GM04504 (cell line): ENCODE measurements at places on chromosomes 7 and 10.

GRCh38 chr7:16079723-16080122 is 341.6 kb downstream of the CRPPA start:
- DNase-seq = no peak

GRCh38 chr10:114393482-114393881 is 10.8 kb downstream of the AFAP1L2 start:
- DNase-seq = no peak

DNA sequence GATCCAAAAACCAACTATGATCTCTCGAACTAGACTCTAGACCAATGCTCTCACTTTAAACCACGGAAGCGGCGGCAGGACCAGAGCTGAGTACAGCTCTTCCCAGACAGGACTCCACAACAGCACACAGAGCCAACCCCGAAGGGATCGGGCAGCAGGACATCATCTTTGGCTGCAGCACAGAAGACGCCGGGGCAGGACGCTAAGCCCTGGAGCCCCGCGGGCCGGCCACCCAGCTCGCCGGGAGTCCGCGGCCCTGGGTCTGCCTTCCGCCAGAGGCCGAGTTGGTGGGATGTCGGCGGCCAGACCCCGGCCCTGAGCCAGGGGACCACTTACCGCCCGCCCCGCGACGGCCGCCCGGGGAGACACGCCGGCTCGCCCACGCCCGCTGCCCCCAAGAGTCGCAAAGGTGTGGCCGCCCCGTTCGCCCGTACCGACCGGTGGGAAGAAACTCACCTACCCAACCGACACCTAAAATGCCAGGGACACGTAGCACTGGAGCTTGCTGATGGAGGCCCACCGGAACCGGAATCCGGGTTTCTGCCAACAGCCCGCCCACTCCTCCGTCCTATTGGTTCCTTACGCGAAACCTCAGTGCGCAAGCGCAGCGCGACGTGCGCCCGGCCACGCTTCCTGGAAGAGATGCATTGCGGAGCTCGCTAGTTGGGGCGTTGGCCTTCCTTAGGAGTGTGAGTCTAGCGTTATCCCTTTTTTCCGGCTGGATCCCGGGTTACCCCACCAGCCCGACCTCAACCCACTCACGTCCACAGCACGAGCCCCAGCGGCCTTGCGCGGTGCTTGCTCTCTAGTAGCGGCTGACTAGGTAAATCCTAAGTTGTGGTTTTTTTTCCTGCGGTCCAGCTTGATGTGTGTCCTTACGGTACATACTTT is at the start of gene SEC61G:
Gene SEC61G (minus strand): TSS at position 510 of the 891 bp plus-strand sequence. CDS start 1,623 bp downstream, outside the sequence.
- peak; percentile 92 for DNase-seq

GRCh38 chr10:6279540-6280267 is 77.0 kb downstream of the PFKFB3 start:
- peak; percentile 52 for DNase-seq

DNA sequence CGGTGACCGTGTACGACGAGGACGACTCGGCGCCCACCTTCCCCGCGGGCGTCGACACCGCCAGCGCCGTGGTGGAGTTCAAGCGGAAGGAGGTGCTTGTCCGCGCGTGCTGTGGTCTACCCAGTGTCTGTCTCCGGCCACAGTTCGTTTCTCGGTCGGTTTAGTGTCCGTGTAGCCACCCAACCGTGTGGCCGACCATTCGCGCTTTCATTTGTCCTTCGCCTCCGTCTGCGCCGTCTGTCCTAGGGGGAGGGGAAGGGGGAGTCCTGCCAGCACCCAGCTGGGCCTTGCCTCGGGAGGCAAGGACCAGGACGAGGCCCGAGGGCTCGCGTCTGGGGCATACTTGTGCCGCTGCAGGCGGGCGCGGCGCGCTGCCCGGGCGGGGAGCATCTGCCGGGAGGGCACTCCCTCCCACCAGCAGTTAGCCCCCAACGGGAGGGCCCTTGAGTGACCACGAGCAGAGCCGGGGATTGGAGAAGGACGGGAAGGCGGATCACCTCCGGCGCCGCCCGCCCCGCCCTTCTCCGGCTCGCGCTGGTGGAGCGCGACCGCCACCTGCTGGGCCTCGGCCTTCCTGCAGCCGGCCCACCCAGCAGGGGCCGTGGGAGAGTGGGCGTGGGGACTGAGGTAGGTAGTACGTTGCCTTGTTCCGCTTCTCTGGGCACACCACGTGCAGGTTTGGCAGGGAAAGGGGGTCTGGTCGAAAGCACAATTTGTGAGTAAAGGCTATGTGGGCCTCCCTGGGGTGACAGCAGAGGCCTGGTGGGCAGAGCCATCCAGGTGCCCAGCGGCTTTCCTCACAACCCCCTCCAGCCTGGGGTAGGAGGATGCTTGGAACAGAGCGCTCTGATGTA is 28.5 kb downstream of the RET start:
- no peak for DNase-seq

DNA sequence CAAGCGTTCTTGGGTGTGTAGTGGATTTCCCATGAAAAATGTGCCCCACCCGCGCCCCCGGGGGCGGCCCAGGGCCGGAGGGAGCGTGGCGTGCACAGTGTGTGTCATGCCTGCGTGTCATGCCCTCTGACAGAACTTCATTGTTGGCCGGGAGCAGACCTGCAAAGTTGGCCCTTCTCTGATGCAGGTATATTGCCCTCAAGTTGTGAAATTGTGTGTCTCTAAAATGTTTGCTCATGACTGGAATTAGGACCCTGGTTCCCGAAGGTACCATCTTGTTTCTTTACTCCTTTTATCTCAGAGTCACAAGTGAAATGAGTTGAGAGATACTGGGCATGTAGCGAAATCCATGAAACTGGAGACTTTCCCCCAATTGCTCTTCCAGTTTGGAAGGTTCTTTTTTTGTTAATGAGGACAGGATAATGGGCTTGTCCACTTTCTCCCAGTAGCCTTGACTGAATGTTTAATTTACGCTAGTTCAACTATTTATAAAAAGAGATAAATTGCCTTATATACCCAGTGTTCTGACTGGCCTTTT is 26.2 kb downstream of the ADK start:
- DNase-seq = no peak

- peak; percentile 97 for DNase-seq
Measured at GRCh38 chr7:44633254-44634186, 27.1 kb downstream of the OGDH start.

- DNase-seq = no peak
Measured at GRCh38 chr7:107105591-107106245, 61.2 kb downstream of the PRKAR2B start.

- DNase-seq = no peak
Measured at GRCh38 chr10:130898381-130898780, 413.1 kb downstream of the TCERG1L start.

DNA sequence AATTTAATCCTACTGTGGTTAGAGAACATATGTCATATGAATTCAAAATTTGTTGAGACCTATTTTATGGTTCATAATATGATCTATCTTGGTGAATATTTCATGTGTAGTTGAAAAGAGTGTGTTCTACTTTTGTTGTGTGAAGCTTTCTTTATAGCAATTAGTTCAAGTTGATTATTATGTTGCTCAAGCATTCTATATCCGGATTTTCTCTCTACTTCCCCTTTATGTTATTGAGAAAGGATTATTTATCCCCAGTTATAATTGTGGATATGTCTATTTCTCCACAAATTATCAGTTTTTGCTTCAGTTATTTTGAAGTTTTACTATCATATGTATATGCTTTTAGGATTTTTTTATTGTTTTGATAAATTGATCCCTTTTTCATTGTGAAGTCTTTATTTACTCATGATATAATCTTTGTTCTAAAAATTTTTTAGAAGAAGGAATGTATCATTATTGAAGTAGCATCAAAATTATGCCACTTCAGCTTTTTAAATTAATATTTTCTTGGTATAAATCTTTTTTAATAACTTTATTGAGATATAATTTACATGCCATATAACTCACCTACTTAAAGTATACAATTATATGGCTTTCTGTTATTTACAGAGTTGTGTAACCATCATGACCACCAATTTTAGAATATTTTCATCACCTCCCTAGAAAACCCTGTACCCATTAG is 12.0 kb upstream of the MEST start:
- DNase-seq = no peak

DNA sequence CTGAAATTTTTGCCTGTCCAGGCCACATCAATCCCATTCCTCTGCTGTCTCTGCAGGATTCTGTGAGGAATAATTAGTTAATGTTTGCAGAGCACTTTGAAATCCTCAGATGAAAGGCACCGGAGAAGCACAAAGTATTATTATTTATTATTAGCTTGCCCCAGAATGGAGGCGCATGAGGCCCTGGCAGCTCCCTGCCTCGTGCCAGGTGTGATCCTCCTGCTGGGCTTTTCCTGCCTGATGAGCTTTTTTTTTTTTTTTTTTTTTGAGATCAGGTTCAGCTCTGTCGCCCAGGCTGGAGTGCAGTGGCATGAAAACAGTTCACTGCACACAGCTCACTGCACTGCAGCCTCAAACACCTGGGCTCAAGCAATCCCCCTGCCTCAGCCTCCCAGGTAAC is 65.2 kb downstream of the TCF7L2 start:
- no peak for DNase-seq

GRCh38 chr10:95308389-95309302 is 17.8 kb upstream of the PDLIM1 start:
- DNase-seq = peak; percentile 96

DNA sequence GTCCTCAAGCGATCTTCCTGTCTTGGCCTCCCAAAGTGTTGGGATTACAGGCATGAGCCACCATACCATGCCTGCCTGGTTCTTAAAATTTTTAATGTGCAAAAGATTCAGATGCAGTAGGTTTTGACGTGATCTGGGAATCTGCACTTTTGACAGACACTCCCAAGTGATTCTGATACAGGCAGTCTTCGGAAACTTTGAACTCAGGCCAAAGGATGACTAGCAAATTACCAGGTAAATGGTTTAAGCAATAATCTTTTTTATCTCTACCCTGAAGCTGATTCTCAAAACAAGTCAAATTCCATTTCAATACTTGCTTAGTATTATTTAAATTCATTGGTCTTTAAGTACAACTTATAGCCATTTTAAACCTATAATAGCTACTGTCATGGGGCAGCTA is 2.6 kb upstream of the ADO start:
- no peak for DNase-seq

DNA sequence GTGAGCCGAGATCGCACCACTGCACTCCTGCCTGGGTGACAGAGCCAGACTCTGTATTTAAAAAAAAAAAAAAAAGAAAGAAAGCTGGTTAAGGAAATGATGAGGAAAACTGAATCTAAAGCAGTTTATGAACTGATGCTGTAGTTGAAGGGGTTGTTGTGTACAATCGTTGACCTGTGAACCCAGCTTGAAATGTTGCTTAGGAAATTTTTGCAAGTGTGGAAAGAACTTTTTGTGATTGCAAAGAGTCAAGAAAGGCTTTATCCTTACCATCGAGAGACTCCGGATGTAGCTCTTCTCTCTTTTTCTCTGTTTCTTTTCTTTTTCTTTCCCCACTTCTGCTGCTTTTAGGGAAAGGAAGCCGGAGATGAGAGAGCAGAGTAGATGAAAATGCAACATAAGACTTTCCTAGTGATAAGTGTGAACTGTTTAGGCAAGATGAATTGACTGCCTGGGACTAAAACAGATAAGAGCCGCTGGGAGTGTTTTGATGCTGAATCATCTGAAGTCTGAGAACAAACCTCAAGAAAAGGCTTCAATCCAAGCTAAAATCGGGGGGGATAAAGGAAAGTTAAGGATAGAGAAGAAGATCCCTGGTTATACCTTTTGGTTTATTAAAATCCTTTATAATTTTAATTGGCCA is 69.0 kb downstream of the TAF3 start:
- no peak for DNase-seq
